ENCODE measurements at places on chromosomes 2 and 18.

- no peak for DNase-seq
Observed at GRCh38 chr18:48165111-48165866, 234.8 kb upstream of the SMAD2 start.

DNA sequence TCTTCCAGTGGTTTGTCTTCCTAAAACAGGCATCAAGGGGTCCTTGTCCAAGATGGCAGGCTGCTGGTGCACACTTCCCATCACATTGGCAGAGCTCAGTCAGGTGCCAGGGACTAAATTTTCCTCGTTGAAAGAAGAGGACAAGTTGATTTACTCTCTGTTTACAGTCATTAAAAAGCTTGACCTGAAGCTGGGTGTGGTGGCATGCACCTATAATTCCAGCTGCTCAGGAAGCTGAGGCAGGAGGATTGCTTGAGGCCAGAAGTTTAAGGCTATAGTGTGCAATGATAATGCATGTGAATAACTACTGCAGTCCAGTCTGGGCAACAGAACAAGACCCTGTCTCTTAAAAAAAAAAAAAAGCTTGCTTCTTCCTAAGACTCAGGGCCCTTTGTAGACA lies 3.6 kb upstream of the PLB1 start:
- no peak for DNase-seq

DNA sequence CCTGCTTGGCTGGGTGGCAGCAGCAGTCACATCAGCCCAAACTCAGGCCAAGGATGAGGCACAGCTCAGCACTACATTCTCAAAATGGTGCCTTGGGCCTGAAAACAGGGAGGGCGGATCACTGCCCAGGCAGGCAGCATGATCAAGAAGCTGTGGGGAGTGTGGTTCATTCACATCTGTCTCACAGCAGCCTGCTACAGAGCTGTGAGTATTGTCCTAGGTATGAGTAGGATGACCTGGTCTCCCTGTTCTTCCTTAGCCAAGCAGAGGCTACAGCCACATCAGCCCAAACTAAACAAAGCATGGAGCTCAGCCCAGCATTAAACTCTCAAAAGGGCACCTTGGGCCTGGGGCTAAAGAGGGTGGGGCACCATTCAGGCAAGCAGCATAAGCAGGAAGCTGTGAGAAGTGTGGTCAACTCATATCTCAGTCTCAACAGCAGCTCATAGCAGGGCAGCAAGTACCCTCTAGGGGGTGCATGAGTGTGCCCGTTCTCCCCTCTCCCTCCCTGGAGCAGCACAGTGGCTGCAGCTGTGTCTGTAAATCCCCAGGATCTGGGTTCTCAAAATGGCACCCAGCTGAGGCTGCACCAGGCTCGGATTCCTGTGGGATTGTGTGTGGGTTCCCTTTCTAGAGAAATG lies 139.6 kb downstream of the TRABD2A start:
- no peak for DNase-seq

GRCh38 chr18:75204732-75205513 lies 4.0 kb downstream of the PTGR3 start:
- DNase-seq = no peak

GRCh38 chr18:54961016-54961423 lies 1.8 kb upstream of the CCDC68 start:
- DNase-seq = peak; percentile 79

- DNase-seq = no peak
Observed at GRCh38 chr2:155256803-155257202, 558.3 kb downstream of the KCNJ3 start.

DNA sequence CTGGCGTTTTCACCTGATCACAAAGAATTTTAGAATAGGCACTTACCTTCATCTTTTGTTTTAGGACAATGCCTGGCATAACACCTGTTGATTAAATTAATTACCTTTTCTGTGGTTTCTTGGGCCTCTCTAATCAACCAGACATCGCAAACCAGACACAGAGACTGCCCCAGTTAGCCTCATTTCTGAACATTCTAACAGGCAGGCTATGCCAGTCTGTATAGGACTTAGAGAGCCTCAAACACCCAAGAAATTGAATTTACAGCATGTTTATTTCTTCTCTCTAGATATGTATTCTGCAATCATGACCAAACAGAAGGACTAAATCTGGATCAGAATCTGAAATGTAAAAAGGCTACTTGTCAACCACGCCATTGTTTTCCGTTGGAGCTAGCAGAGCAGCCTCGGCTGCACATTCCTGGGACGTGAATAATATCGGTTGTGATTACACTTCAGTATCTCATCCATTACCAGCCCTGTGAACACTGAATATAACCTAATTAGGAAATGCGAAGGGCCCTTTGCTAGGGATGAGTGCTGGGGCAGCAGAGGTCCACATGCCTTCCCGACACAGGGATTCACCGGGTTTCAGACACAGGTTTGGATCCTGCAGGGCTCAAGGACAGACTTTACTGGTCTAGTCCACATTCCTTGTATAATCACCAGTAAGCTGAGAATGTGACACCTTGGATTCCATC lies 17.5 kb upstream of the CDC42EP3 start:
- DNase-seq = peak; percentile 80

- peak; percentile 21 for DNase-seq
Observed at GRCh38 chr2:86476092-86476491, 34.9 kb downstream of the KDM3A start.

DNA sequence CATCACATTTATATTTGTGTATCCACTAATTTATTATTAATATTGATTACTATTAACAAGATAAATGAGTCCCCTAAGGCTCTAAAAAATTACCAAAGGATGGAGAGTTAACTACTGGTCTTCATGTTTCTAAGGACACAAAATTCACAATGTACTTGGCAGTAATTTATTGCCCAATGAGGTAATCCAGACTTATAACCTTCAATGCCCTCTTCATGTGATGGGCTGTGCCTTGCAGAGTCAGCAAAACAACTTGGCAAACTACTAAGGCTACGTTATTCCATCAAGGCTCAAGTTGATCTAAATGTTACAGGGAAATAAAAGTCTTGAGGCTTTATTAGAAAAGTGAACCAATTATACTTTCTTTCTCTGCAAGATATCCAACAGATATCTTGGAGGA lies 804.9 kb upstream of the NXPH2 start:
- DNase-seq = no peak

DNA sequence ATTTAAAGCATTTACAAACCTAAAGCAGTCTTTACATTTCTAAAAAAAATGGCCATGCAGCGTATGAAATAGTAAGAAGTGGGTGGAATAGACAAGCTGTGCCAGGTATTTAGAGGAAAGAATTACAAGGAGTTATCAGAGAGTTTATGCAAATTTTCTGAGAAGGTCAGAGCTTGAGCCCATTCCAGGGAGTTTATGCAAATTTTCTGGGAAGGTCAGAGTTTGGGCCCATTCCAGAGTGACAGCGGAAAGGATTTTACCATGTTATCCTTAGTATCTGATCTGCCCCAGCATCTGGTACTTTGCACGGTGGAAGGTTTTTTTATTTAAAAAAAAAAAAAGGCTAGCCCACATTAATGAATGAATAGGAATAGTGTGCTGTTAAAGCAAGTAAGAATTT lies 1.4 kb upstream of the DOK6 start:
- DNase-seq = no peak

GRCh38 chr2:158015428-158016076 lies 86.1 kb upstream of the UPP2 start:
- DNase-seq = no peak

DNA sequence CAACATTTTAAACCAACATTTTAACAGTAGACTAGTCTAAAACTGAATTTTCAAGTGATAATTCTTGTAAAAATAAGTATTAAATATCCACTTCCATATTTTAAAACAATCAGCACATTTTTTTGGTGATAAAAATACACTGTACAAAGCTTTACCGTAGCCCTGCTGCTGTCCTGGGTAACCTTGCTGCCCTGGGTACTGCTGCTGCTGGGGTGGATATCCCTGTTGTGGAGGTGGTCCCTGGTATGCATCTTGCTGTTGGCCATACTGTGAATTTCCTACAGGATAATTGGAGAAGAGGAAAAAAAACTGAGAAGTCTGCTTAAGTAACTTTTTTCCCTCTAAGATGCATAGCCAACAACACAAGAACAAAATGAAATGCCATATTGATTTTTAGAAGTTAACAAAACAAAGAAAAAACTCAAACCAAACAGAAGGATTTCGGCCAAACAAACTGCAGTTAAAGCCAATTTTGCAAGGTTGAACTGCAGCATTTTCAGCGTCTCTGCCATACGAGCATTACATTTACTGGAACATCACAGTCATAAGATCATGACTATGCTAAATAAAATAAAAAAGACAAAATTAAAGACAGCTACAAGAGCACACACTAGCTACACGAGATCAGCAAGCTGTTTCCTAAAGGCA lies 55.4 kb downstream of the SS18 start:
- no peak for DNase-seq

GRCh38 chr2:1514391-1515072 lies 101.3 kb downstream of the TPO start:
- no peak for DNase-seq

DNA sequence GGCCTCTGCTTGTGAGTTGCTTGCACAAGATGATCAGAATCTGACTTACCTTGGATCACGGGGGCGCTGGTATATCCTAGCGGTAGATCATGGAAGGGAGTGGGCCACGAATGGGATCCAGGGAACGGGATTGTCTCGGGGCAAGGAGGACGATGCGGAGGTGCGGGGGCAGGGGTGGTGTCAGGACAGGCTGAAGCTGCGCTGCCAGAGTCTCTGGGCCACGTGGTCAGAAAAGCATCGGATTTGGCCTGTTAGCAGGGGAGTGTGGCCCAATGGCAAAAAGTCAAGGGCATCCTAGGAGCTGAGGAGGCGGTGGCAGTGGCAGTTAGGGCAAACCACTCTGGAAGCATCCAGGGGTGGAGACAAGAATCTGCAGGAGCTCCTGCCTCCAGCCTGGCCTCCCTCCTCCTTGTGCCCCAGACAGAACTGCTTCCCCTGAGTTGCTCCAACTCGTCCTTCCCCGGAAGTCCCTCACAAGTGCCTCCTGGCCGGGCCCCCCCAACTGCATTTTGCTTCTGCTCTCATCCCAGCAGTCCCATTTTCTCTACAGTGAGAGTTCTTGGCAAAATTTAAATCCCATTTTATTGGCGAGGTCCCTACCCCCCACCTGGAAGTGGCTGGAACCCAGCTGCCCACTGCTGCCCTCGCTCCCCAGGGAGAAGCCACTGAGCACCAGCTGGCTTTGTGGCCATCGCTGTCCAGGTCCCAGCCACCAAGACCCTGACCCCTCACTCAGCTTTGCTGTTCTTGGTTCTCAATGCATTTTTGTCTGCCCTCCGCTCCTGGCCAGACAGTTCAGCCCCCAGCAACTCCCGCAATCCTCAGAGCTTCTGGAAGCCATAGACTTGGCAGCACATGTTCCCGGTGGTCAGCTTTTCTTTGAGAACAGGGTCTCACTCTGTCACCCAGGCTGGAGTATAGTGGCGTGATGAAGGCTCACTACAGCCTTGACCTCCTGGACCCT lies 5.6 kb upstream of the CCDC74B start:
- no peak for DNase-seq

DNA sequence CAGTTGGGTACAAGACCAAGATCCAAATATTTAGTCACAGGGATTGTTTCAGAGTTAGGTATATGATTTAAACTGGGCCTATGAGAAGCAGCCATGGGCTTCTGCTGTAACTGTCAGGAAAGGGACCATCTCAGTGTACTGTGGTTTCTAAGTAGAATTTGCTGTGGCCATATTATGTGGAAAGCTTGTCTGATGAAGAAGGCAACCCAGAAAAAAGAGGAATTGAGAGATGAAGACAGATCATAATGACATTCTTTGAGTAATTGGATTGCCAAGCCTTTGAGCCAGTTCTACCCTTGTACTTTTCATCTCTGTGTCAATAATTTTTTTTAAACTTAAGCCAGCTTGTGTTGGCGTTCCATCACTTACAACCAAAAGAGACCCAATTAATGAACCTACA lies 259.6 kb downstream of the NUP35 start:
- no peak for DNase-seq

GRCh38 chr2:45406621-45407020 lies 204.4 kb downstream of the SRBD1 start:
- DNase-seq = no peak

Data from AG04450 (cell line).